ENCODE measurements at places on chromosomes 16 and 17.
A peak's percentile ranks its signal among the peaks of the same experiment; 100 is the strongest.

GRCh38 chr17:58121925-58122324, 26.3 kb upstream of the OR4D1 start:
- DNase-seq = peak; percentile 51

- DNase-seq = no peak
These were observed 2.5 kb upstream of the C16orf87 start for GRCh38 chr16:46833460-46833800.

- DNase-seq = no peak
These were observed 17.2 kb upstream of the ARL4D start for GRCh38 chr17:43381621-43382020.

DNA sequence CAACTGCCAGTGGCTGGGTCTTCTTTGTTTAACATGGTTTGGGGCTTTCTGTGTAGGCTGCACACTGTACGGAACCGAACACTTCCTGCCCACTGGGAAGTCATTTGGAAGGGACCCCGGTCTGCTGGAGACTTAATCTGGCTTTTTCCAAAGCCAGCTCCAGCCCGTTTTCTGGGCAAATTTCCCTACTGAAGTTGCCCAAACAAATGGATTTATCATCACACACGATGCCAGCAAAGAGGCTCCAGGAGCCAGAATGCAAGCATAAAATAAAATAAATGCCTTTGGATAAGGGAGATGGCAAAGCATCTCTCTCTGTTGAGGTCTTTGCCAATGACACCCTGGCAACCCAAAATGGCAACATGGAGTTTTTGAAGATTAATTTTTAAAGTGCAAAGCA, 259.9 kb upstream of the IRX3 start:
- no peak for DNase-seq

DNA sequence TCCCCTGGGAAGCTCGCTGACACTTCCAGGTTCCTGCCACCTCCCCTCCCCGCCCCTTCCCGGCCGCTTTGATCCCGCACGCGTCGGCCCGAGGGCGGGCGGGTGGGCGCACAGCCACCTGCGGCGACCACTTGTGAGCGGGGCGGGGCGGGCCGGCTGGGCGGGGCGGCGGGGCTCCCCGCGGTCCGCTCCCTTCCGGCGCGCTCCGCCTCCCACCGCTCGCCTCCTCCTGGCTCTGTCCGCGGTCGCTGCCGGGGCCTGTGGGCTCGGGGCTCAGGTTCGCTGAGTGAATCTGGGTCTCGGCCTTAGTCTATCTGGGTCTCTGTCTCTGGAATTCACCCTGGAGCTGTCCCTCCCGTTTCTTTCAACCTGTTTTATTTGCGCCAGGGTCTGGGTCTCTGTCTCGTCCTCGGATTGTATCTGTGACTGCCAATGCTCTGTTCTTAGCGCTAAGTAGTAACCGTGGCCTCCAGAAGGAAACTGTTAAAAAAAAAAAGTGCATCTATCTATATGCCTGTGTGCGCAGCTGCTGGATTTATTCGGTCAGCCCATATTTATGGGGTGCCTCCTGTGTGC, 2.7 kb upstream of the HES7 start:
- DNase-seq = peak; percentile 65
